ENCODE measurements at places on chromosomes 13 and 19.

GRCh38 chr19:4759388-4760284, 31.9 kb upstream of the FEM1A start:
- DNase-seq, result peak; percentile 100

DNA sequence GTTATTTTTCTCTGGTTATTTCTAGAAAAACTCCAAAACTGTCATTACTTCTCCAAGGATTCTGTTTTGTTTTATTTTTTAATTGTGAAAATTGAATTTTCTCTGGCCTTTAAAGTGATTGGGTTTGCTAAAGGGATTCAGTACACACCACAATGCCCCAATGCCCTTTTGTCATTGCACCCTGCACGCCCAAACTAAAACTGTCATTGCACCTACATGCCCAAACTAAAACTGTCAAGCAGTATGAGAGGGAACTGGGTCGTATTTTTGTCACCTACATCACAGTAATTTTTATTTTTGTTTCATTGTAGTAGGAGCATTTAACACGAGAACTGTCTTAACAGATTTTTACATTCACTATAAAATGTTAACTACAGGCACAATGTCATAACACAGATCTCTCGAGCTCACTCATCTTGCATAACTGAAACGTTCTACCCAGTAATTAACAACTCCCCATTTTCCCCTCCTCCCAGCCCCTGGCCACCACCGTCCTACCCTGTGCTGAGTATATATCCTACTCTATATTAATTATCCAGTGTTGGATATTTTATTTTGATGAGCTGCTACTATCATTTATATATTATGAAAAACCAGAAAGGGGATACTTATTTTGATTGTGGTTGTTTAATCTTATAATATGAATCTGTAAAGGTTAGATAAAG, 7.2 kb downstream of the NALCN start:
- DNase-seq, result no peak

GRCh38 chr19:46133101-46133627, 8.7 kb upstream of the IGFL3 start:
- peak; percentile 72 for DNase-seq

DNA sequence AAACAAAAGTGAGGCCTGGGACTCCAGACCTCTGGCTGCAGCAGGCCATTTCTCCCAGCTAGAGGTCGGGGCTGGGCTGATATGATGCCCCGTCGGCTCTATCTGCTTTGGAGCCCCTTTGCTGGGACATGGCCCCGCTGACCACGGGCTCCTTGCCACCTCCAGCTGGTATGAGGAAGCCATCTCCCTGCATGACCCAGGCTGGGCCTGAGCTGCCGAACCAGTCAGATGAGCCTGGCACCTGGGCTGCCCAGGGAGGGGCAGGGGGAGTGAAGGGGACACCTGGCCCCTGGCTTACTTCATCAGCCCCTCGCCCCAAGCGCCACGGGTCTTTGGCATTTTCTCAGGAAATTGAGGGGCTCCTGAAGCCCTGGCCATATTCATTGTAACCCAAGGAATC, 7.8 kb downstream of the ZSWIM4 start:
- DNase-seq, result no peak

DNA sequence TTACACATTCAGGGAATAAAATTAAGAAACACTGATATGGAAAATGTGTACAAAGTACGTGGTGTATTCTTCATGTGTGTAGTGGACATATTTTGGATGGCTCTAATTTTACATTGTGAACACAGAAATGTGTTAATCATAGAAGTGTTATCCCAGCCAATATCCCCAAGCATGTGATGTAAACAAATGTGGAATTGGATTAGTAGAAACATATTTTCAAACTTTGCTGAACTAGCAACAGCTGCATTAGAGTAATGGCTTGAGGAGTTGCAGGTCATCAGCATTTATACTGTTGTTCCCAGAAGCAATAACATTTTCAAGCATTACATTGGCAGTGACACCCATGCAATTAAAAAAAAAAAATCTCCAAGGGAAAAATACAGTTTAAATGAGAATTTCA, 600.6 kb downstream of the SLITRK1 start:
- DNase-seq, result no peak

DNA sequence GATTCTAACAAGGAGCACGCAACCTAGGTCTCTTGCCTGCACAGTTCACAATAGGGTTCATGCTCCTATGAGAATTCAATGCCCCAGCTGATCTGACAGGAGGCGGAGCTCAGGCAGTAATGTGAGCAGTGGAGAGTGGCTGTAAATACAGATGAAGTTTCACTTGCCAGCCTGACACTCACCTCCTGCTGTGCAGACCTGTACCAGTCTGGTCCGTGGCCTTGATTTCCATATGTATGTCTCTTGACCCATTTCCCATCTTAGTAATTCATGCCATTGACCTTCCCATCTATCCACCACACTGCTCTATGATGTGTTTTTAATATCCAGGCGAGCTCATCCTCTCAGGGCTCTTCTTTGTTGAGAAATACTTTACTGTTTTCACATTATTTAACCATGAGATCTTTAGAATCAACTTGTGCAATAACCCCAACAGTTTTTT, 95.2 kb downstream of the LRCH1 start:
- DNase-seq, result no peak

- peak; percentile 70 for DNase-seq
These were observed 20.3 kb downstream of the LYL1 start for GRCh38 chr19:13082192-13083007.

Data from iPS-NIHi11 (cell line).